ENCODE measurements at places on chromosomes 3 and 15.

DNA sequence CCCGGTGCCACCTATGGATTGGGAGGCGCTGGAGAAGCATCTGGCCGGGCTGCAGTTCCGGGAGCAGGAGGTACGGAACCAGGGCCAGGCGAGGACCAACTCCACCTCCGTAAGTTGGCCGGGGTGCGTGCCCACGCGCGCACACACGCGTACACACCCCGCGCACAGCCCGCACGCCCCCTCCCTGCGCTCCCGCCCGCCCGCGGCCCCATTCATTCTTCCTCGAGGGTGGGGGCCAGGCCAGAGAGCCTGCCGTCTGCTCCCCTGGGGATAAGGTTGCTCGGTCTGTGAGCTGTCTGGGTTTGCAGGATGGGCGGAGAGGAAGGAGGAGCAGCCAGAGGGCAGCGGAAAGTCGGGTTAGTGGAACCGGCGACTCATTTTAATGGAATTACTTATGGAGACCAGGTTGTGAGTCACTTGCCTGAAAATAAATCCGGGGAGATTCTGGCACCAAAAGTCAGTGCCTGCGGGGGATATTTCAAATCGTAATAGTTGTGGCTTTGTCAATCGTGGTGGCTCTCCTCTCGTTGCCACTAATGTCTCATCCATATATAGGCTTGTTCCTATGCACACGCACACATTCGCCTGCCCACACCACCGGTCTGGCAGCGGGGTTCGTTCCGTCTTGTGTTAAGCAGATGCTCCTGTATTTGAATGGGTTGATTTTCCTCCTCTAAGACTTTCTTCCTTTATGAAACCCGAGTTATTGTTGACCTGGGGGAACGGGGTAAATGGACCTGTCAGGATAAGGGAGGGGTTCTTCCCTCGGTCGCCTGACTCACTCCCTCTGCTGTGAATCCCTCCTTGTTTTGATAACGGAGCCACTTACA lies 223.4 kb upstream of the IL12A start:
- peak; percentile 93 for DNase-seq

- DNase-seq, result no peak
Measured at GRCh38 chr3:117184574-117184973, 475.0 kb downstream of the TUSC7 start.

DNA sequence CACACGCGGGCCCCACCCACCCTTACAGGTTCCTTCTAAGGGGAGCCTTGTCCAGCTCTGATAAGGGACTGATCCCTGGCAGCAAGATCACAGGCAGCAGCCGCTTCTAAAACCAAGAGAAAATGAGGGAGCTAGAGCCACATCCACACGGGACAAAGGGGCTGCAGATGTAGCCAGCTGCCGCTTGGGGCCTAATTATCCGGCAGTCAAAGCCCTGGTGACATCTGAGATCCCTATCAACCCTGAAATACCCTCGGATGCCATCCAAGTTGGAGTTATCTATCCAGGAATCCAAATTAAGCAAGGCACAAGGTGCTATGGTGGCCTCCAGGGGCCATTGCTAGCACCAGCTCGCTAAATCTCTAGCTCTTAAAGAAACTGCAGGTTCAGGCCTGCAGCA lies 248.3 kb downstream of the VPS13C start:
- DNase-seq, result no peak

DNA sequence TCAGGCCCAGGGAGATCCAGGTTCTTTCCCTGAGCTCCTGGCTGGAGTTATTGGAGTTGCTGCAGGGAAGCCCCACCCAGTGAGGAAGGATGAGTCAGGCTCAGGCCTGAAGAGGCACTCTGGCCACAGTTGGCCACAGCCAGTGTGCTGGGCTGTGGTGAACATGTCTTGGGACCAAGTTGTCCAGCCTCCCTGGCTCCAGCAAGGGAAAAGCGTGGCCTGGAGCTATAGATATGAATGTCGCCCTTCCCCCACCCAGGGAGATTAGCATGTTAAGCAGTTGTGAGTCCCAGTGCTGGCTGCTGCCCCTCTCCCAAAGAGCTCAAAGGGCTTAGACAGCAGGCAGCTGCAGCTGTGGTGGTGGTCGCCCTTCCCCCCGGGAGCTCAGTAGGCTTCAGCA lies 963.2 kb downstream of the ROBO2 start:
- DNase-seq, result no peak

DNA sequence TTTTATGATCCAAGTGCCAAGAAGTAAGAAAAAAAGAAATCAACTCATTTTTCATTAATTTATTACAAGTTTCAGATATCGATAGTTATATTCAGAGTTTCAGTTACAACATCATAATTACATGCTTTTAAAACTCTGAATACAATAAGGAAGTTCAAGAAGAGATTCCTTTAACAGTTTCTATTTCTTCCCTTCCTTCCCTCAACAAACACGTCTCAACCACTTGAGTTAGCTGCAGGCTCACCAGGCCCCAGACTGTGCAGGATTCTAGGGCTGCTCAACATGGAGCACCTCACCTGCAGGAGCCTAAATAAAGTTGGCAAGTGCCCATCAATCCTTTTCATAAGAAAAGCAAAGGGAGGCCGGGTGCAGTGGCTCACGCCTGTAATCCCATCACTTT lies 79.2 kb upstream of the FNDC3B start:
- DNase-seq, result no peak

GRCh38 chr3:75224412-75224811 lies 439.7 kb upstream of the FRG2C start:
- no peak for DNase-seq

All from sigmoid colon (tissue), 7 donors.